IPS DF 6.9 (cell line): ENCODE measurements at places on chromosomes 16 and 17.

- no peak for DNase-seq
Observed at GRCh38 chr16:85029408-85029784, 1.8 kb downstream of the KIAA0513 start.

DNA sequence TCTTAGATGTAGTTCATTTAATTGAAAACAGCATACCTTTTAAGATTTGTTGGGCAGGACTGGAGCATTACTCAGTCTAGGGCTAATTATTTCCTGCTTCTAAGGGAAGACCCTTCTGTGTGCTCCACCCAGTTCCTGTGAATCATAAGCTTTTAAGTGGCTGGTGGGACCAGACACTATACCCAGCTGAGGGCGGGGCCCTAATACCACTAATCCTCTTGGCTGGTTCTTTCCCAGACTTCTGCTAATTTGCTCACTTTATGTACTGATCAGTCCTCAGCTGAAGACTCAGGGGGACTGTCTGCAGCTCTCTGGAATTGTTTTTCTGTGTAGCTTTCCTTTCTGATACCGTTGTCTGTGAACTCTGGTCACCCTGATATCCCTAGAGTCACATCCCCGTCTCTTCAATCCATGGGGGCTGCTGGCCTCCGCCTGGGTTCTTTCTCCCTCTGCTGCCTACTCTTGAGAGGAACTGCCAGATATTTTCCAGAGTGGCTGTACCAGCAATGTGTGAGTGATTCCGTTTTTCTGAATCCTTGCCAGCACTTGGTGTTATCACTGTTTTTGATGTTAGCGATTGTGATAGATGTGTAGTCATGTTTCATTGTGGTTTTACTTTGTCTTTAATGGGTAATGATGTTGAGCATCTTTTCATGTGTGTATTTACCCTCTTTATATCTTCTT is 35.1 kb downstream of the MFSD11 start:
- DNase-seq = no peak

DNA sequence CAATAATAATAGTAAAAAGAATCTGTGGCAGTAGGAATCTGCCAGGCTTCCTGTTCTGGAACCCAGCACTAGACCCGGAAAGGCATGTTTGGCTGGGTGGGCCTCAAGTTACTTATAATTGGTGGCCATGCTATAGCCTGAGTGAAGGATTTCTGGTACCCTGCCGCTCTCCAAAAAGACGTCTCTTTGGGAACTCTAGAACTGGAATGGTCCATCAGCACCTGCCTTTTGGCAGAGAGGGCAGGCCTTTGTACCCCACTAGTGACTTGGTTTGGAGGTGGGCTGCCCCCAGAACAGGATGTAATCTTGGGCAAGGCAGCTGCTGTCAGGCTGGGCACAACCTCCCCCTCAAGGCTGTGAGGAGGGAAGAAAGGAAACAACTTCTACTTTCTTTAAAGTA is 29.3 kb upstream of the ST6GALNAC1 start:
- no peak for DNase-seq

GRCh38 chr17:45852535-45853297 is 8.0 kb downstream of the SPPL2C start:
- peak; percentile 45 for DNase-seq

DNA sequence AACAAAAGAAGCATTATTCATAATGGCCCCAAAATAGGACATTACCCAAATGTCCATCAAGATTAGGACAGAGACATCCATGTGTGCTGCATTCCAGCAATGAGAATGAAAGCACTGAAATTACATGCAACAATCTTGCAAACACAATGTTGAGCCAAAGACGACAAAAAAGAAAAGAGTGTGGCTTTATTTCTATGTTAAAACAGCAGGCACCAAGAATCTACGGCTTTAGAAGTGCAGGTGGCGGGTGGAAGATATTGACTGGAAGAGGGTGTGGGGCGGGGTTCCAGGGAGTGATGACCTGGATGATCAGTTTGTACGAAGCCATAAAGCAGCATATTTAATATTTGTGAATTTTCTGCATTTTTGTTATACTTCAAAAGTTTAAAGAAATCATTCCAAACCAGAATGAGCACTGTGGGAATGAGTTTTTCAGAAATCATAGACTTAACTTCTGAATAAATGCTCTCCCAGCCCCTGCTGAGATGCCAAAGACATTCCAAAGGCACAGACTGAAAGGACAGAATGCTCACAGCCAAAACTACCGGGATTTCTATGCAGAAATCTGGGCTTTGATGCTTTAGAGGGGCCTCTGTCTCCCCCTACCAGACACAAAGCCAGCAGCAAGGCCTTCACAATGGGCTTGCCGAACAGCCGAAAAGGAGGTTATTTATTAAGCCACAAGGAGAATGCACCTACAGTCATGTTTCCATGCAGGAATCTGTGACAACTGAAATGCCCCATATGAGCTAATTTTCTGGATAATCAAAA is 361.6 kb downstream of the GRIN2A start:
- peak; percentile 87 for DNase-seq

- no peak for DNase-seq
Observed at GRCh38 chr17:60247836-60248461, 98.2 kb downstream of the CA4 start.

- no peak for DNase-seq
Observed at GRCh38 chr16:73878611-73879010, 418.0 kb upstream of the PSMD7 start.

DNA sequence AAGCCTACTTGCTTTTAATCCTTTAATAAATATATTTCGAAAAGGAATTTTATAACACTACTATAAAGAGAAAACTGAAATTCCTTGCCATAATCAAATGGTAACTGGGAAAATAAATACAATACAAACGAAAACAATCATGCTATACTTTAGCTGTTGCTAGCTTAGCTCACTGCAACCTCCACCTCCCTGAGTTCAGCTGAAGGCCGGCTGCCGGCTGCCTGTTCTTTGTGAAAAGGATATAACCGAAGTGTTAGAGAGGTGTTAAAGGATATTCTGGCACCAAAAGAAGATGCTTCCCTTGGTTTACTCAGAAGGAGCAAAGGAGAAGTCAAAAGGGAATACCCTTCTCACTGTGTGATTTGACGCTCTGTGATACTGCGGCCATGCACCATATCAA is 108.5 kb downstream of the CACNG3 start:
- DNase-seq = no peak

DNA sequence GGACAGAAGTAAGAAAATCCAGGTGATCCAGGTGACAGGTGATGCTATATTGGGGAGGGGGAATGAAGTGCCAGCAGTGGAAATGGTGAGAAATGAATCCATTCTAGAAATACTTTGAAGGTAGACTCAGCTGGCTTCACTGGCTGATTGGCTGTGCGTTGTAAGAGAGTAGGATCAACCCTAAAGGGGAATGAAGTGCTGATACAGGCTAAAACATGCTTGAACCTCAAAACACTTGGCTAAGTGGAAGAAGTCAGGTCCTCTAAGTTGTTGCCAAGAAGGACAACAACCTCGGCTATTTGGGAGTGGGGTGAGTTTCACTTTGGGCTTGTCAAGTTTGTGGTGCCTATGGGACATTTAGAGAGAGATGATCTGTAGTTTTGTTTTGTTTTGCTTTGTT is 24.1 kb upstream of the SCNN1B start:
- no peak for DNase-seq

DNA sequence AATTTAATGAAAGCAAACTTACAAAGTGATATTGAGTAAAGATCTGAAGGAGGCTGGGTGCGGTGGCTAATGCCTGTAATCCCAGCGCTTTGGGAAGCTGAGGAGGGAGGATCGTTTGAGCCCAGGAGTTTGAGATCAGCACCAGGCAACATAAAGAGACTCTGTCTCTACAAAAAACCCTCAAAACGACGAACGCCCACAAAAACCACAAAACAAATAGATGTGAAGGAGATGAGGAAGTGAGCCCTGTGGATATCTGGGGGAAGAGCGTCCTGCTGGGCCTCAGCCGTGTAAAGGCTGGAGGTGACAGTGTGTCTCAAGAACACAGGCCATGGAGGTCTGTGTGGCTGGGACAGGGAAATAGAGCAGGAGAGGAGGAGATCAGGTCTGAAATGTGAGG is 68.8 kb downstream of the ITFG1 start:
- DNase-seq = no peak

DNA sequence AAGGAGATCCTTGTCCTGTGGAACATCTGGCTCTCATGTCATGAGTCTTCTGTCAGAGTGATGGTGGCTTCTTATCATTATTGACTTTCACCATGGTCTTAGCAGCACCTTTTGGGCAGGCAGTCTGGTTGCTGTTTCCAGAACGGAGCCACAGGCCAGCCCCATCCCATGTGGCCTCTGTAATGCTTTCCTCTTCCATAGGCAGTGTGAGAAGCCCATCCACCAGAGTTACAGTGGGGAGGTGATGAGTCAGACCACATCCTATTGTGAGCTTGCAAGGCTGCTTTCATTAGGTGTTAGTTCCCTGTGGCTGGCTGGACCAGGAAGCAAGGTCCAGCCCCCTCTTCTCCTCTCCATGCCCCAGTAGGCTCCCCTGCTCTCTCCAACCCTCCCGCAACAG is 30.8 kb upstream of the SPACA3 start:
- DNase-seq = no peak

DNA sequence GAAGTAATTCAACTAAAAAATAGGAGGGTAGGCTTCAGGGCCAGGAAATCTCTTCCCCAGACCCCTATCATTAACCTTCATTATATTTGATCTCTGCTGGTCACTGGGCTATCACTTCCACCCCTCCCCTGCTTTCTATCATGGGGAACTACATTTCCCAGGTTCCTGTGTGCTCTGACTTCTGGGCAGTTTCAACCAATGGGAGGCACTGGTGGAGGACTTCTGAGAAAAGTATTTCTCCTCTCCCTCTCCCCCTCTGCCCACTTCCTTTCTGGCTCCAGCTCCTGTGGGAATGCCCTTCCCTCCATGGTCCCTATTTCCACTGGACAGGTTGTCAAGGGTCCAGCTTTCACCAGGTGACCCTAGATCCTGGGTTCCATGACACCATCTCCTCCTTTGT is 364.4 kb downstream of the C16orf95 start:
- DNase-seq = no peak

GRCh38 chr16:54239456-54239855 is 47.1 kb downstream of the IRX3 start:
- DNase-seq = no peak

DNA sequence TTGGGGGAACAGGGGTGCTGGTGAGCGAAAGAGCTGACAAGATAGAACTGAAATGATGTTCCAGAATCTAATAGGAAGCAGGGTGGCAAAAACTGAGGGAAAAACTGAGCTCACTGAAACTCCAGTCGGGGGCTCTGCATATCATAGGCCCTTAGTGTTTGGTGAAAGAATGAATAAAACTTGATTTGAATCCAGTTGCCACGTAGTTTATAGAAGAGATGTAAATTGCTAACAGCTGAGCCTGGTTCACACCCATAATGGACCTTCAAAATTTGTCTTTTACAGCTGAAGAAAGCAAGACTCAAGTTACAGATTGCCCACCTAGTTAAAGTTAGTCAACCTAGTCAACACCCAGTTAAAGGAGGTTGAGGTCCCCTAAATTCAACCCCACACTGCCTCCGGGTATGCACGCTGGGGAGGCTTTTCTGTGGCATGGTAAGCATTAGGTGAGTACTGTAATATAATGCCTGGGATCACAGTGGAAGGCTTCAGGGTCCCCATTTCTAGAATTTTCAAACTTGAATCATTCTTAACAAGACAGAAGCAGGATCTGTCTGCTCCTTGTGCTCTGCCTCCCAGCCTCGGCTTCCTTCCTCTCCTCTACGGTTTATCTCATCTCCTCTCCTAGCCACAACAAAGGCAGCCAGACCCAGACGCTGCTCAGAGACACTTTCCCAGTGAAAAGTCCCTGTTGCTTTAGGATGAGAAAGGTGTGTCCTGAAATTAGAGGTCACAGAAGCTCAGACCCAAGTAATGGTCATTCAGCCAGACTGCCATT is 26.9 kb upstream of the SUPT4H1 start:
- DNase-seq = no peak

GRCh38 chr16:11582157-11582814 is 4.4 kb downstream of the LITAF start:
- DNase-seq = no peak

GRCh38 chr16:27508476-27508875 is 41.2 kb downstream of the GTF3C1 start:
- no peak for DNase-seq

DNA sequence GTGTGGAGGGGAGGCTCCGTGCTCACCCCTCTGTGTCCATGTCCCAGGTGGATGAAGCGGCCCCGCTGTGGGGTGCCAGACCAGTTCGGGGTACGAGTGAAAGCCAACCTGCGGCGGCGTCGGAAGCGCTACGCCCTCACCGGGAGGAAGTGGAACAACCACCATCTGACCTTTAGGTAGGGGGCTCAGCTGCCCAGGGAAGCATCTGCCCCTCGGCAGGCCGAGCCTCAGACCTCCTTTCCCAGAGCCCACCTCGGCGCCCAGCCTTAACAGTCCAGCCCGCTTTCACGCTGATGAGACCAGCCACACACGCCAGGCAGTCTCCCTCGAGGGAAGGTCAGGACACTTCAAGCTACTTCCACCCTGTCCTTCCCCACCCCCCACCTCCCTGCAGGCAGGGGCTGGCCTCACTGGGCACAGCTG is 12.7 kb downstream of the MMP15 start:
- no peak for DNase-seq

DNA sequence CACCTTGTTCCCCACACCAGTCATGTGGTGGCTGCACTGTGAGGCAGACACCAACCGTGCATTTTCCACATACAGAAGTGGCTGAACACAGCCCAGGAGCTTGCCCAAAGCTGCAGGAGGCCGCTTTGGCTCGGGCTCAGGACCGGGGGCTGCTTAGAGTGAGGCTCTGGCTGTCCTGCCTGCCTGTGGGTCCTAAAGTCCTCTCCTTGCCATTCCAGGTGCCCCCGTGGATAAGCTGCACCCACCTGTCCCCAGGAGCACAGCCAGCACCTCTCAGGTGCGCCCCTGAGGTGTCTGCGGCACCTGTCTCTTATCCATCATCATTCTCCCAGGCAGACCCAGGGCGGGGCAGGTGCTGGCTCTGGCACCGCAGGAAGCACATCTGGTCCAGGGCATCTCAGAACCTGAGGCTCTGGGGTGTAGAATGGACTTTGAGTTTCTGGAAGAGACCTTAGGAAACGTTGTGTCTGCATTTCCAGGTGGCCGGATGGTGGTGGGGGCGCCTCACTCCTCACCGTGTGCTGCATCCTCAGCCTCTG is 180.5 kb upstream of the ZNF469 start:
- no peak for DNase-seq

DNA sequence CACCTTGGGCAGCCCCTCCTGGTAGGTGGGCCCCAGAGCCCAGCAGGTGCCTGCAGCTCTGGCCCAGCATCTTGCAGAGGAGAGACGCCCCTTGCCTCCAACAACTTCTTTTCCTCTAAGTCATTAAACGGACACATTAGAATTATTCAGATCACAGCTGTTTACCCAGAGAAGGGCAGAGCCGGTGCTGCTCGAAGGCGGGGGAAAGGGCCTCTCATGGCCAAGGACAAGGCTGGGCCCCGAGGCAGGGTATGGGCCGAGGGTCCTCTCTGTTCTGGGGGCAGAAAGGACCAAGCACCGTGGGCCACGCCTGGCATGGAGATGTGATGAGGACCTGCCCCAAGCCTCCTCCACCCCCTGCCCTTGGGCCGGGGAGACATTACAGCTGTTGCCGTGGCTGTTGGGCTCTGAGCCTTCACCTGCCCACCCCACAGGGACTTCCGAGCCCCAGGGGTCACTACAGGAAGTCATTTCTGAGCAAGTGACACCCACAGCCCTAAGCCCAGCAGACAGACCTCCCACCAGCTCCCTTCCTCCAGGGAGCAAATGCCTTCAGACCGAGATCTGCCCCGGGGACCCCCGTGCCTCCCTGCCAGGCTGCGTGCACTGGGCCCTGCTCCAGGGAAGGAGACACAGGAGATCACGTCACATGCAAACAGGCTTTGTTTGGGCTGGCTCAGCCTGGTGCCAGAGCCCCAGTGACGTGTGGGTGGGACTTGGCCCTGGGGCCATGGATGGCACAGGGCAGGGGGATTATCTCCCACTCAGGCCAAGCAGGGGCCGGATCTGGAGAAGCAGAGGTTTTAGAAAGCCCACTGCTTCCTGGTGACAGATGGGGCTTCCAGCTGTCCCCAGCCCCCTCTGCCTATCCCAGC is 699 bp upstream of the PVALEF start:
- no peak for DNase-seq
